ENCODE measurements at places on chromosomes 2 and 18.

DNA sequence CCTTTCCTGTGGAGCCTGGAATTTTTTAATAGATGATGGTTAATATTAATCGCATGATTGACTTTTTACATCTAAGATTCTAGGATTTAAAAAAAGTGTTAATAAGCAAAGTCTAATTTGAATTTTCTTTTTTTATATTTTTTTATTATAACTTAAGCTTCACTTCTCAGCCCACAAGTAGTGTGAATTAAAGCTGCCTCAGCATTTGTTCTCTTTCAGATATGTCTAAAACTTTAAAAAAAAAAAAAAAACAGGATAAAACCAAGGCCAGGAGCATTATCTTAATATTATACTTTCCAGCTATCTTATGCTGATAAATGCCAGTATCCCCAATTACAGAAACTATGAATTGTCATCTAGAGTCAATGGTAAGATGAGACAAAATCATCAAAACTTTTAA lies 109.7 kb downstream of the CD226 start:
- no peak for DNase-seq

GRCh38 chr2:115199966-115200365 lies 757.5 kb downstream of the DPP10 start:
- DNase-seq, result no peak

- DNase-seq, result no peak
Measured at GRCh38 chr2:112121682-112122254, 16.4 kb upstream of the FBLN7 start.

GRCh38 chr2:241248897-241249296 lies 60.4 kb downstream of the ANO7 start:
- no peak for DNase-seq

DNA sequence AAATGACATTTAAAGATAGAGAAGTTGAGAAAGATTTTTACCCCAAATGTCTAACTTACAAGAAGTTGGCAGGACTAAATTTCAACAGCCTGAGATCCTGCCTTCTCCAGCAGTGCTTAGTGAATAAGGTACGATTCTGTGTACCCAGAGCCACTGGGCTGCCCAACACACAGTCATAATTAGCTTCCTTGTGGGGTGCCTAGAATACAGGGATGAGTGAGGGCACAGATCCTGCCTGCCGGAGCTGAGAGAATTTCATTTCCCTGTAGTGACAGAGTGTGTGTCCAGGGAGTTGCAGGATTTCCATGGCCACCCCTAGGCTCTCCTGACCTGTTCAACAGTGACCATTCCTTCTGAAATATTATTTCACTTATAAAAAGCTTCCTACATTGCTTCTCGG lies 27.0 kb downstream of the GREB1 start:
- no peak for DNase-seq

GRCh38 chr2:39991298-39991697 lies 212.2 kb upstream of the THUMPD2 start:
- DNase-seq, result no peak

DNA sequence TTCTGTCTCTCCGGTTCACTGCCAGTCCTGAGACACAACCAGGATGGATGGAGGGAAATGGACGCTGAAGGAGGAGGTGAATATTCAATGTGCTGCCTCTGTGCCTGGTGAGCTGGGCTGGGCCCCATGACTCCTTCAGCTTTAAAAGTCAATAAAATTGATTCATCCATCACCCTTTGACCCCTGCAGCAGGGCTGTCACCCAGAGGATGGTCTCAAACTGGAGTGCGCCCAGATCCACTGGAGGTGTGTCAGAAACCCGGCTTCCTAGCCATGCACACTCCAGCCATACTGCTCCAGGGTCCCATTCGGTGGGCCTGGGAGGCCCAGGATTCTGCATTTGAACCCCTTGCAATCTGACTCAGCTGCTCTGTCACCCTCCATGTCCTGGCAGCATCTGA lies 94.1 kb upstream of the BOD1L2 start:
- DNase-seq, result no peak

DNA sequence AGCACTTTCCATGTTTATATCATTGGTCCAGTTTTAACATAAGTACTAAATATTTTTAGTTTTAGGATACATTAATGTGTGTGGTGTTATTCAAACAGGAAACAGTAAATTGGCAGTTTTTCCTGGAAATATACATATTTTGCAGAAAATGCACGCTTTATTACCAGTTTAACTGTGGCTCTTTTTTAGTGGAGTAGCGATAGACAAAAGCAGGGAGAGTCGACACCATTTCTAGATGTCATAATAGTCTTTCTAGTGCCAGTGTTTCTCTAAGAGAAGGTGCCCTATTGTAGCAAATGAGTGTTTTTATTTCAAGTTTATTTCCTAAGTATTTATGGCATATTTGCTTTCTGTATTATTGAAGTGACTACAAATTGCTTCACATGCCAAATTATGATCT lies 9.1 kb upstream of the SLC35G4 start:
- no peak for DNase-seq

DNA sequence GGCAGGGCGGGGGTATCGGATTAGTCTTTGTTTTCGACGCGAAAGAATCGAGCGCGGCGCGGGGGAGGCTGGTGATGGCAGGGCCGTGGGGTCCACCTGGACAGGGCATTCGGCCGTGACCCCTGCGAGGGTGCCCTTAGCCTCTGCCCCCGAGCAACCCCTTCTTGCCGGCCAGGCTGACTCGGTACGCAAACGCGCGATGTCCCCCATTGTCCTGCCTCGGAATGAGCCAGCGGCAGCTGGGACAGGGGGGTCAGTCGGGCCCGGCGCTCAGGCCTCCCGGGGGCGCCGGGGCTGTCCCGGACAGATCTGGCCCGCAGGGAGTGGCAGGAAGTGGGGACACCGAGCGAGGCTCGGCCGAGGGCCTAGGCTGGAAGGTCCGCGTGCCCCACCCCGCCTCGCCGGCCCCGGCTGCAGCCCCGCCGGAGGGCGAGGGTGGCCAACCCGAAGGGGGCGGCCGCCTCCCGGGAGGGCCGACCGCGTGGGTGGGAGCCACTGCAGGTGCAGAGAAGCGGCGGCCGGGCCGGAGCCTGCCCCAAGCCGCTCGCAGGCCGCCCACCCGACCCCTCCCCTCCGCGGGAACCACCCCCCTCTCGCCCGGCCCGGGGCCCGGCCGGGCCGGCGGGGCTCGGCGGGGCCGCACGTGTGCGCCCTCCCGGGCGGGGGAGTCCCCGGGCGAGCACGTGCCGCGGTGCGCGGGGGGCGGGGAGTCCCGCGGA lies at the start of gene TET3:
Gene TET3 (plus strand): TSS at position 708 of the 719 bp plus-strand sequence. CDS start 1,494 bp downstream, outside the sequence.
- DNase-seq, result no peak

GRCh38 chr2:48714245-48714644 lies 41.3 kb downstream of the LHCGR start:
- no peak for DNase-seq

DNA sequence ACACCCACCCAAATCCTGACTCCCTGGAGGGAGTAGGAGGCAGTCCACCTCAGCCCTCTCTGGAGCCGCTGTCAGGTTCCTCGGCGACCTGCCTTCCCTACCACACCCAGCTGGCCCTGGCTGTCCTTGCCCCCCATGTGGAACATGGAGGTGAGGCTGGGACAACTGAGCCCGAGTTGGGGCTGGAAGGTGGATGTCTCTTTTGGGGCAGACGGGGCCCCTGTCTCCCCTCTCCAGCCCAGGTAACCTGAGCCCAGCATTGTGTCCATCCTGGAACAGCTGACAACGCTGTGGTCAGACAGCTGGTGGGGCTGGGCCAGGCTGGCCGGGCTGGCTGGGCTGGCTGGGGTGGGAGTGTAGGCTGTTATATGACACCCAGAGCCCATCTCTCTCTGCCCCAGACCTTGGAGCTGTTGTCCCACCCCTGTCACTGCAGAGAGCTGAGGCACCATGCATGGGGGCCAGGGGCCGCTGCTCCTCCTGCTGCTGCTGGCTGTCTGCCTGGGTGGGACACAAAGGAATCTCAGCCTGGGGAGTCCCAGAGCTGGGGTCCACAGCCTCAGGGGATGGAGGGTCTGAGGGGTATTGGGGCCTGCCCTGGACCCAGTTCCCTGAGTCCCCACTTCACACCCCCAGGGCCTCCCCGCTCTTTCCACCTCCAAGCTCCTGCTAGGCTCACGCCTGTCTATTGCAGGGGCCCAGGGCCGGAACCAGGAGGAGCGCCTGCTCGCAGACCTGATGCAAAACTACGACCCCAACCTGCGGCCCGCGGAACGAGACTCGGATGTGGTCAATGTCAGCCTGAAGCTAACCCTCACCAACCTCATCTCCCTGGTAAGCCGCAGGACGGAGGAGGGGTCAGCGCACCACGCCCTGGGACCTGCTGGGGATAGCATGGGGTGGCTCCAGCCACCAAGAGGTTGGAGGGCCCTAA lies at the start of gene CHRNG:
Gene CHRNG (plus strand): TSS at position 395 of the 934 bp plus-strand sequence. CDS start 56 bp downstream, at position 451.
- DNase-seq, result no peak

DNA sequence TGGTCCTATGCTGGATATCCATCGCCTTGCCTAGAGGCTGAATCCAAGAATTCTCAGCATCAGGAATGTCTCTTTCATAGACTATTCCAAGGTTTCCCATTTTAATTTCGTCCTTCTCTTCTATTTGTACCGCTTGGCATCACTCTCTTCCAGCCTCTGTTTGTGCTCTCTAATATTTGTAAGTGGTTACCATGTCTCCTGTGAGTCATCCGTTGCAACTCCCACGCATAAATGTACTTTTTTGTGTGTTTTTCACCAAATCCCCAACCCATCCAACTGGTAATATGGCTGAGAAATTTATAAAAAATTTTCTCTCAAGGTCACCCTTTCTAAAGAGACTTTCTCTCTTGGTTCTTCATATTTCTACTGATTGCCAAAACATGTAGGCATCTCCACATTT lies 21.8 kb downstream of the COLEC12 start:
- no peak for DNase-seq

- DNase-seq, result no peak
Measured at GRCh38 chr2:169734169-169734847, 676 bp downstream of the KLHL23 start.

DNA sequence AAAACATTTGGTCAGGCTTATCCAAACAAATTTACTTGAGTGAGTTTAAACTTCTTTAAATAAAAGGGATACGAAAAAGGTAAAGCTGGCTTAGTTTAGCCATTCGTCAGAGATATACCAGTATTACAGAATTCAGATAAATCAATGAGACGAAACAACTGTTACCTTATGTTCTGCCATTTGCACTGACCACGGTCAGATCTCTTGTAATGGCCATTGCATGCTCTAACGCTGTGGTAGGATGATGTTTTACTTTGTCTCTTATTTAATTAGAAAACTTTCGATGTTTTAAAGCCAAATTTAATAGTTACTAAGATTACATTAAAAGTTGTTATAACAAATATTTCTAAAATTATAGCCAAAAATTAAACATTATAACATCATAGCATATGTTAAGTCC lies 1.5 kb downstream of the C18orf54 start:
- no peak for DNase-seq

GRCh38 chr18:48639772-48640432 lies 101.1 kb downstream of the CTIF start:
- DNase-seq, result no peak

GRCh38 chr2:108288534-108289106 lies at the start of gene SULT1C2:
Gene SULT1C2 (plus strand): TSS chr2:108288895. CDS start chr2:108293668, 4,773 bp downstream.
- DNase-seq, result no peak

- DNase-seq, result no peak
Measured at GRCh38 chr2:147100406-147101035, 744.3 kb upstream of the ACVR2A start.

DNA sequence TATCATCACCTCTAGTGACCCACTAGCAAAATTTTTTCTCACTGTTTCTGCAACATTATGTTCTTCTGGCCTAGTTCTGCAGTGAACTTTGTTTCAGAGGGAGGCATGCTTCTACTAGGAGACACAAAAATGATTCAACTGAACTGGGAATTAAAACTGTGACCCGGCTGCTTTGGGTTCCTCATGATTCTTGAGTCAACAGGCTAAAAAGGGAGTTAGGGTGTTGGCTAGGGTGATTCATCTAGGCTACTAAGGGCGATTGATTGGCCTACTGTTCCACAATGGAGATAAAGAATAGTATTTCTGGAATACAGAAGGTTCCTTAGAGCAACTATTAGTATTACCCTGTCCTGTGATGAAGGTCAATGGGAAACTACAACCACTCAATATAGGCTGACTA lies 179.5 kb downstream of the PPP1R1C start:
- no peak for DNase-seq

DNA sequence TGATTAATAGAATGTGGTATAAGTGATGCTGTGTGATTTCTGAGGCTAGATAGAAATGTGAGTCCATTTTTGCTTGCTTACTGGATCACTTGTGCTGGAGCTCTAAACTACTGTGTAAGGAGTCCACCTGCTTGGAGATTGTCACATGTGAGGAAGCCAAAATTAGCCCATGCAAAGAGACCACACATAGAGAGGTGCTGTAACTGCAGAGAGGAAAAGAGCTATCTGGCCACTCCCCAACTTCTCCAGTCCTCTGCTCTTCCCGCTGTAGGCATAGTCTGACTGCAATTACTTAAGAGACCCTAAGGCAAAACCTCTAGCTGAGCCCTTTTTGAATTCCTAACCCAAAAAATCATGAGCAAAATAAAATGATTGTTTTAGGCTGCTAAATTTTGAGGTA lies 120.6 kb upstream of the FBXO11 start:
- DNase-seq, result no peak

GRCh38 chr2:101197215-101197745 lies 46.1 kb upstream of the TBC1D8 start:
- no peak for DNase-seq

DNA sequence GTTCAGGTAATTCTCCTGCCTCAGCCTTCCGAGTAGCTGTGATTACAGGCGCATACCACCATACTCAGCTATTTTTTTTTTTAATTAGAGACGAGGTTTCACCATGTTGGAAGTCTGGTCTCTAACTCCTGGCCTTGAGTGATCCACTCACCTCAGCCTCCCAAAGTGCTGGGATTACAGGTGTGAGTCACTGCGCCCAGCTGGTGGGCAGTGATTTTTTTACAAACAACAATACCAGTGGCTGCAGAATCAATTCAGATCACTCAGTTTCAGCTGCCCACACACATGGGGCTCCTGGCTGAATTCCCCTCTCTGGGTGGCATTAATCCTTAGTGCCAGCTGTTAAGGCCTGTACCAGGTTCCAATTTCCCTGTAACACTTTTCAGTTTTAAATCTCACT lies 13.3 kb upstream of the CYRIA start:
- no peak for DNase-seq

DNA sequence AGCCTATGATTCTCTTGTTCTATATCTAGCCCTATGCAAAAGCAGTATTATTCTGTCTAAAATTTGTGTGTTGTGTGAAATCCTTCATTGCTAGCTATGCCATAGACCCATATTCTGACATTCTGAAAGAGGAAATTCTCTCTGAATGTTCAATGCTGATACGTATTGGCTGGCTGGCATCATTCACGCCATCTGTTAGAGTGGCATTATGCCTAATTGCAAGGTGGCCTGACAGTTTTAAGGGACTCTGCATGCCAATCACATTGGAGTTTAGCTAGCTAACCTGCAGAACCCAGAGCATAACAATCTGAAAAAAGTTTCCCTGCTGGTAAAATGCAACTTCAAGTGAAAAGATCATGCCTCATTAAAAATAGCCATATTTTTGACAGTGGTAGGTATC lies 316.0 kb downstream of the SOX11 start:
- DNase-seq, result no peak
